ENCODE measurements at places on chromosomes 3 and 15. TPM values are rescaled to one million over a fixed set of nuclear protein-coding genes. Genes with fewer than 3 reads are reported as not detected.

Gene CHST14
- total RNA-seq = 5.9 TPM

Gene SPINT1
- 0.90 TPM for total RNA-seq

Gene MAGEL2
- total RNA-seq = not detected

Gene RBM5
- 148 TPM for total RNA-seq

Gene GAP43
- not detected for total RNA-seq

Gene CASR
- not detected for total RNA-seq

Gene MYLK
- total RNA-seq = 56.7 TPM

GRCh38 chr15:29452881-29453731, 183.5 kb upstream of the NSMCE3 start:
- DNase-seq = peak; percentile 6

GRCh38 chr3:139941580-139941979, 6.6 kb downstream of the CLSTN2 start:
- no peak for DNase-seq

DNA sequence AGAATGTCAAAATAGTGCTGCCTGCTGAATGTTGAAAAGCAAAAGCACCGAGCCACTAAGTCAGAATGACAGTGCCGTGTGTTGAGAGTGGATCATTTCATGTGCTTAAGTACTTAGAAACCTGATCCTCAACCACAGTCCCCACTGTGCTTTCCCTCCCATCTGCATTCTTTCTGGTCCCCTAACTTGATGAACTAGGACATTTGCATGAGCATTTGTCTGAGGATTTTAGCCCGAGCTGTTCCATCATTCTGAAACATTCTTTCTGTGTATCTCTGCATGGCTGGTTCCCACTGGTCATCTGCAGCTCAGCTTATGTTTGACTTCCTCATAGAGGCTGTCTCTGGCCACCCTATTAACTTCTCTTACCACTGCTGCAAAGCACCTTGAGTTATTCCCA, 42.0 kb downstream of the SST start:
- DNase-seq = no peak

DNA sequence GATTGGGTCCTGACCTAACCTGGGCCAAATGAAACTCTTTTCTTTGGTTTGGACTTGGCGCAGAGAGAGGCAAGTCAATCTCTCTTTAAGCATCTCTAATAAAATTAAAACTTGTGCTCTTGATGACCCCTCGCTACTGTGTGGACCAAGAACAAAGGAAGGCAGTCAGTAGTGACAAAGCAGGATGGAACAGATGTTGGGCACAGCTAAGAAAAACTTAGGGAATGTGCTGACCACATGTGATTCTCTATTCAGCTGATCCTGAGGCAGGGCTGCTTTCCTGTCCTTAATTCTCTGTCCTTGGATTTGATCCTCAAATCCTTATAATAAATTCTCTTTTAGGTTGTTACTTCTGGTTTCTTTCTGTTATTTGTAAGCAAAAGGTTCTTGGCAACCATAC, 259.9 kb downstream of the ZIC1 start:
- DNase-seq = no peak

- no peak for DNase-seq
Measured at GRCh38 chr3:110006913-110007312, 669.6 kb upstream of the DPPA4 start.

- DNase-seq = no peak
Measured at GRCh38 chr3:151278230-151278629, at the start of gene P2RY14. TSS of gene P2RY14 (minus strand) at chr3:151278542. CDS start at chr3:151214316, 64,226 bp downstream.

DNA sequence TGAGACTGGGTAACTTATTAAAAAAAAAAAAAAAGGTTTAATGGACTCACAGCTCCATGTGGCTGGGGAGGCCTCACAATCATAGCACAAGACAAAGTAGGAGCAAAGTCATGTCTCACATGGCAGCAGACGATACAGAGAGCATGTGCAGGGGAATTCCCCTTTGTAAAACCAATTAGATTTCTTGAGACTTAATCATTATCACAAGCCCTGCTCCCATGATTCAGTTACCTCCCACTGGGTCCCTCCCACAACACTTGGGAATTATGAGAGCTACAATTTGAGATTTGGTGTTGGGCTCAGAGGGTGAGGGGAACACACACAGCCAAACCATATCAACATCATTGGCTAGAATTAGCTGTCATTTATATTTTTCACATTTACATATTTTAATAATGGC, 221.0 kb downstream of the RSRC1 start:
- DNase-seq = no peak

DNA sequence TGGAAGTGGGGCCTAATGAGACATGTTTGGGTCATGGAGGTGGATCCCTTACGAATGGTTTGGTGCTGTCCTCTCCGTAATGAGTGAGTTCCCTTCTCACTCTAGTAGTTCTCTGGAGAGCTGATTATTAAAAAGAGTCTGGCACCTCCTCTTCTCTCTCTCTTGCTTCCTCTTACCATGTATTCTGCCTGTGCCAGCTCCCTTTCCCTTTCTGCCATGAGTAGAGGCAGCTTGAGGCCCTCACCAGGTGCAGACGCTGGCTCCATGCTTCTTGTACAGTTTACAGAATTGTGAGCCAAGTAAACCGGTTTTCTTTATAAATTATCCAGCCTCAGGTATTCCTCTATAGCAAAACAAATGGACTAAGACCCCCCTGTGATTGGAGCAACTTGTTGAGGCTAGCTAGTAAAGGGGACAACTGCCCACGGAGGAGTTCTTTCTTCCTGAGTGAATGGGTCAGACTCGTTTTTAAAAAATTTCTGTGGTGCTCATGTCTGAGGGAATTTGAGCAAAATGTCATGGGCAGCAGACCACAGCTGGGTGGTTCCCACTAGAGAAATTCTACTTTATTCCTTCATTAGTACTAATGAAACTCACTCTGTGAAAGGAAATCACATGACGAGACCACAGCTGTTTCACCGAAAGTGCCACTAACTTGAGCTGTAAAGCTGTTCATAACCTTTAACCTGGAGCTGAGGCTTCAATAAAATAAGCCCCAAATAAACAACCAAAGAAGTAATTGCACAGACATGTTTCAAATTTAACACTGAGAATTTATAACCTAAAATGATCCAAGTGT, 210.0 kb downstream of the NFKBIZ start:
- DNase-seq = no peak

DNA sequence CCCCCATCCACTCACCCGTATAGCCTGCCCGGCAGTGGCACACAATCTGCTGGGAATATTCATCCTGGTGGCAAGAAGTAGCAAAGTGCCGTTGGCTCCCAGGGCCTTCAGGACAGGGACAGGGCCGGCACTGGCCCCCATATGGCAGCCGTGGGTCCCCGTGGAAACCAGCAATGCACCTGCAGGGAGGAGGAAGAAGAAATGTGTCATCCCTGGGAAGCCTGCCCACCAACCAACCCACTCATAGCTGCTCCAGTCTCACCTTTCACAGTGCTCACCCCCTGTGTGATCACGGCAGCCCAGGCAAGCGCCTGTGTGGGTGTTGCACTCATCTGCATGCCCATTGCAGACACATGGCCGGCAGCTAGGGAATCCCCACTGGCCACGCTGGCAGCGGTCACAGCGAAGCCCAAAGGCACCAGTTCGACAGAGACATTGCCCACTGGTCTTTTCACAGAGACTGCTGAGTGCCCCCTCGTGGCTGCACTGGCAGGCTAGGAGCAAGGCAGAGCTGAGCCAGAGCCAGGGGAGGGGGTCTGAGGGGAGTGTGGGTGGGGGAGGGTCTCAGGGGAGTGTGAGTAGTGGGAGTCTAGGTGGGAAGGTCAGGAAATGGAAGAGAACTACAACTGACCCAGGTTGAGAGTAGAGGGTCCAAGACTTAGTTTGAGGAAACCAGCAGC, 4.5 kb upstream of the USP19 start:
- no peak for DNase-seq

- DNase-seq = no peak
Measured at GRCh38 chr3:53944028-53944427, 52.4 kb upstream of the SELENOK start.
